Naive thymus-derived CD8-positive, alpha-beta T cell (primary cell): ENCODE measurements at places on chromosomes 5 and 9.
A peak's percentile ranks its signal among the peaks of the same experiment; 100 is the strongest.

GRCh38 chr5:54084696-54085095 is 225.7 kb downstream of the ARL15 start:
- no peak overlapping the region for H3K27ac ChIP-seq
- H3K27me3 ChIP-seq = no peaks in the 10 kb centered on the region
- H3K36me3 ChIP-seq = peaks cover 34% of the 10 kb centered on the region
- no peak overlapping the region for H3K4me3 ChIP-seq

GRCh38 chr9:137055385-137056364 is 1.8 kb upstream of the ENTPD2 start:
- H3K4me3 ChIP-seq = no peak overlapping the region
- H3K27ac ChIP-seq = no peak overlapping the region
- DNase-seq = no peak
- no peaks in the 10 kb centered on the region for H3K4me1 ChIP-seq

DNA sequence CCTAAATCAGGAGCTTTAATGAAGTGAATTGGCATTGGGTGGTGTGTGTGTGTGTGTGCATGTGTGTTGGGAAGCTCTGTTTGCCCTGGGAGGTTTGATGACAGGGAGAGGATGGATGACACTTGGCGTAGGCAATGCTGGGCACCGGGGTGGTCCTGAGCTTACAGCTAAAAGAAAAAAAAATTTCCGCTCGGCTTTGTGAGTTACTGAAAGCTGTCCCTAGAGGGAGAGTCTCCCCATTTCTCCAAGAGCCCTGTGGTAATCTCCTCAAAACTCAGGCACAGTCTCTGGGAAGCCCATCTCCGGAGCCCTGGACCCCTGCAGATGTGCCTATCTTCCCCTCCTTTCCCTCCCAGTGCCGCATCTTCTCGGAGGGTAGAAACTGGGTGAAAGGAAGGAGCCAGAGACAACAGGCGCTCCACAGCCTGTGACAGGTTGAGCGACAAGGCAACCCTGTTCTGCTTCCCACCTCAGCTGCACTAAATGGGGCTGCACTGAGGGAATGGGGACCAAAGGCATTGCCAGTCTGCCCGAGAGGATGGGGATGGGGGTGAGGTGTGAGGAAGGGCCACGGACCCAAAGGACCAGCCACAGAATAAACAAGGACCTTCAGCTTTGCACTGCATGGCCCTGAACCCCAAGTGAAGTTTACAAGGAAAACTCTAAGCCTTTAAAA is 35.8 kb upstream of the TIFAB start:
- H3K36me3 ChIP-seq = peaks cover 2% of the 10 kb centered on the region
- peaks cover 26% of the 10 kb centered on the region for H3K27me3 ChIP-seq
- no peak overlapping the region for H3K27ac ChIP-seq
- H3K4me1 ChIP-seq = peaks cover 9% of the 10 kb centered on the region

DNA sequence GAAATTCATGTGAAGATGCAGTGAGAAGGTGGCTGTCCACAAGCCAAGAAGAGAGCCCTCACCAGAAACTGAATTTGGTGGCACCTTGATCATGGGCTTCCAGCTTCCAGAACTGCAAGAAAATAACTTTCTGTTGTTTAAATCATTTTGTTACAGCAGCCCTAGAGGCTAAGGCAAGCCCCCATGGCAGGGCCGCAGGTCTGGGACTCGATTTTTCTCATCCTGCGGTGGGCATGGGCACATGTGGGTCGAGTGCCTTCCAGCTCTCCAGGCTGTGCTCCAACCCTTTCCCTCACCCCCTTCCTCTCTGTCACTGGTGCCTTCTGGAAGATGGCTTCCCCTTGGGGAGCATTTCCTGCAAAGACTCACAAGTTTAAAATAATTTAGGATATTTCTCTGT is 40.7 kb downstream of the AHRR start:
- H3K27ac ChIP-seq = no peak overlapping the region
- DNase-seq = no peak
- peaks cover 2% of the 10 kb centered on the region for H3K36me3 ChIP-seq
- H3K4me1 ChIP-seq = no peaks in the 10 kb centered on the region

DNA sequence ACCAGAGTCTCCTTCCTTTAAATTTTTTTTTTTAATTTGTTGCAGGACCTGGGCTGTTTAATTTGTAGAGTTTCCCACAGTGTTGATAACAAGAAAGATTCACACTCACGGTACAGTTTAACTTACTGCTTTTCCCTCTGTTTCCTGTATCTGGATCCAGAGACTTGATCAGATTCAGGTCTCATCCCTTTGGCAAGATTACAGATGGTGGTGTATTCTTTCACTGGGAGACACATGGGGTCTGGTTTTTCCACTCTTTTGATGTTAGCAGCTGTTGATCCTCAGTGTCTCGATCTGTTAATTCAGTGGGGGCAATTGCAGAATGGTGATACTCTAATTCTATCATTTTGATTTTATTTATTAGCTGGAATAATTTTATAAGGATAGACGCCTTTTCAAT is 75.4 kb upstream of the TNFAIP8 start:
- peaks cover 49% of the 10 kb centered on the region for H3K4me1 ChIP-seq
- H3K36me3 ChIP-seq = no peaks in the 10 kb centered on the region
- no peaks in the 10 kb centered on the region for H3K27me3 ChIP-seq

- H3K27ac ChIP-seq = peak within 1 kb of the TSS; percentile 98
- no peaks in the 10 kb centered on the region for H3K36me3 ChIP-seq
- H3K4me3 ChIP-seq = peak within 1 kb of the TSS; percentile 99
- peaks cover 15% of the 10 kb centered on the region for H3K4me1 ChIP-seq
These were observed at the start of gene AK3 for GRCh38 chr9:4740638-4741364. Gene AK3, minus strand, starts transcription at chr9:4741202. Its CDS starts 115 bp downstream, at chr9:4741087.

- no peak overlapping the region for H3K4me3 ChIP-seq
- no peaks in the 10 kb centered on the region for H3K36me3 ChIP-seq
- no peak overlapping the region for H3K27ac ChIP-seq
- DNase-seq = no peak
- no peaks in the 10 kb centered on the region for H3K4me1 ChIP-seq
These were observed 318.8 kb downstream of the FAM170A start for GRCh38 chr5:119948162-119948561.

GRCh38 chr5:111422747-111423720 is 89.3 kb downstream of the STARD4 start:
- H3K27me3 ChIP-seq = no peaks in the 10 kb centered on the region
- no peak for DNase-seq
- H3K27ac ChIP-seq = no peak overlapping the region
- peaks cover 24% of the 10 kb centered on the region for H3K4me1 ChIP-seq
- peaks cover 48% of the 10 kb centered on the region for H3K36me3 ChIP-seq
